ENCODE measurements at places on chromosomes 3 and 15.

DNA sequence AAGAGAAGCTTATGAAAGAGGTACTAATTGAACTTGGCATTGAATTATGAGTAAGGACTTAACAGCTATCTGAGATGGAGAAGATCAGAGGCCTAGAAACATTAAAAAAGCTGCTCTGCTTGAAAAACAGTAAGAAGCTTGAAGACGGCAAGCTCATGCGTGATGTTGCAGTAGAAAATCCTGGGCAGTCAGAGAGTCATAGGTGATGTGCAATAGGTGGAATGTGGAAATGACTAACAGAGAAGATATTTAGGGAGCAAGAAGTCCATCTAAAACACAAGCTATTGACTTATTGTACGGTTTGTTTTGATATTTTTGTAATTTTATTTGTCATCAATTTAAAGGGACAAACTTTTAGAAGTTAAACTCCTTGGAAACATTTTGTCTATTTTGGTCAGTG lies 1101.4 kb downstream of the ROBO2 start:
- no peak for DNase-seq

DNA sequence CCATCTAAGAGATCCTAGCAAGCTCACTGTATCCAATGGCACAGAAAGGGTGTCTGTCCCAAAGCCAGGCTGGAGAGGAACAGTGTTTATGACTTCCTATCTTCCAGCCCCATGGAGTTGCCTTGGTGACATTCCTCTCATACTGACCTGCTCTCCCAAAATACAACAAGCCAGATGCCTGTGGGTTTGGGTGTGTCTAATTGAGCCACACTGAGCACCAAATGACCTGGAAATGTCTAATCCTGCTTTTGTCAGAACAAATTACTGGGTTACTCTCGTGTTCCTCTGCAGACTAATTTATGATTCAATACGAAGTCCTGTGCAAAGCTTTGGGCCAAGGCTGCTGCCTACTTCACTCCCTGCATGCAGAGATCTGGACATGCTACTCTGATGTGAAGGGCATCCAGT lies 98.1 kb upstream of the STRIT1 start:
- no peak for DNase-seq

- no peak for DNase-seq
Observed at GRCh38 chr3:124453189-124453588, 277.1 kb upstream of the UMPS start.

- no peak for DNase-seq
Observed at GRCh38 chr3:71119171-71119570, 464.4 kb downstream of the FOXP1 start.

DNA sequence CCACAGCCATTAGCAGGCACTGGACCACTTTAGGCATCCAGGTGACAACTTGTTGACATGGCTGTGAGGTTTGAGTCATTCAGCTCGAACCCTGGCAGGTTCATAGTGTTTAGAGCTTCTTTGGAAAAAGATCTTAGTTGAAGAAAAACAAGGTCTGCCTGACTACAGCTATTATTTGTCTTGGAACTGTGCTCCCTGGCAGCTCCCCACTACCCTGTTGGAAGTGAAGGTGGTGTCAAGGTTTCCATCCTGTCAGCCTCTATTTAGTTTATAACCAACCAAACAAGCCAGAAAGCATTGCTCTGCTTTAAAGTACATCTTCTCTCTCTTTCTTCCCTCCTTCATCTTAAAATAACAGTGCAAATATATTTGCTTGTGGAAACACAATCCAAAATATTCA lies 56.8 kb downstream of the KAT2B start:
- no peak for DNase-seq

GRCh38 chr3:121720163-121720562 lies 29.4 kb downstream of the GOLGB1 start:
- DNase-seq: no peak

GRCh38 chr3:149701206-149701976 lies 43.6 kb upstream of the WWTR1 start:
- peak; percentile 9 for DNase-seq

GRCh38 chr3:125154800-125155269 lies 57.7 kb downstream of the SLC12A8 start:
- no peak for DNase-seq

GRCh38 chr3:191330530-191331048 lies 263 bp upstream of the UTS2B start:
- no peak for DNase-seq

- DNase-seq: no peak
Observed at GRCh38 chr3:154356009-154356408, 31.7 kb upstream of the DHX36 start.
